ENCODE measurements at places on chromosomes 12 and 14.

DNA sequence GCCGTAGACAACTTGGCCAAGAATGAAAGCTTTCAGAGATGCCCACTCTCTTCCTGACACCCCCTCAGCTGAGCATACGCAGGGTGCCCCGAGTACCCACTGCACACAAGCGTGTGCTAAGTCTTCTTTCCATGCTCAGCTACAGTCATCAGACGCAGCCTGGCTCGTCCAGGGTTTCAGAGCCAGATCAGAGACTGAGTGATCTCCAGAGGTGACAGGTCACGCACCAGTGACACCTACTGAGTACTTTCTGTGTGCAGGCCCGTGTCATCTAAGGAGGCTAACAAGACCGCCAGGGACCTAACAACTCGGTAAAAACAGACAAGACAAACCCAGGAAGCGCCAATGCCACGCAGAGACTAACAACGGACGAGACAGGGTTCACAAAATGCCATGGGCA is 25.1 kb downstream of the STX2 start:
- no peak for DNase-seq

DNA sequence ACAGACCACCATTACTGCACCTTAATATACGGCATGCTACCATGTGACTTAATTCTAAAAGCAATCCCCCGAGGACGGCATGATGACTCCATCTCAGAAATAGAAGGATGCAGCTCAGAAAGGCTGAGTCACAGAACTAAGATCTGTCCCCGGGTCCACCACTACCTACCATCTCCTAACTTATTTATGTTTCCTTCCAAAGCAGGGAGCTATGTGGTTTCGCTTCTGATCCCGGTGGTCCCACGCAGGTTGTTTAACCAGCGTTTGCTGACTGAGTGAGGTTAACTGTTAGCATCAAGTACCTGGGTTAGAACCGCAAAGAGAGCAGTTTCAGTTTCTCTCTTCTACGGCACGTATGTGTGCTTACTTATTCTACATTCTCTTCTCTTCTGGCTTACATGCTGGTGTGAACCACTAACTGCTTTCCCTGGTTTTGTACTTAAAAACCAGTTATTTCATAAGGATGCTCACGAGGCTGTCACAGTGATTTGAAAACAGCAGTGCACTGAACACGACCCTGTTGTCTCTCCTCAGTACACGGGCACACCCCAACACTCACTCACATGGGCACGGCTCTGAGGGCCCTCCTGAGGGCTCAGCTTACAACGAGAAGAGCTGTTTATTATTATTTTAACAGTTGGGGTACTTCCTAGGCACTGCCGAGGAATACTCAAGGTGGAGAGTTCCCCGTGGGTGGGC is 66.7 kb downstream of the CCDC88C start:
- no peak for DNase-seq

GRCh38 chr14:24392325-24393091 is 6.3 kb upstream of the NYNRIN start:
- DNase-seq, result no peak

DNA sequence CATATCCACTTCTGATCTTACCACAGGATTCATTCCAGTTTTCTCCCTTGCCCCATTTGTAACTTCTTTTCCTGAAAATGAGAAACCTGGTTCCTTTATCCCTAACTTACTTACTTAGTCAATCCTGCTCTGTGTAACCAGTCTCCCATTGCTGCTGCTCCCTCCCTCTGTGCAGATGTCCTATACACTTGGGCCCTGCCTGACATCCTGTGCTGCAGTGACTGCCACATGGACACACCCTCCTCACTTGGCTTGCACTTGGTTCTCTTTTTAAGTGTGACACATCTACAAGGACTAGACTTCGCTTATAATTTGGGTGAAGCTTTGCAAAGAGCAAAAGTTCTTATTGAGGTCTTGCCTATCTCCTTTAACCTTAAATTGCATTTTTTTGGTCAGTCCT is 51.4 kb downstream of the FGD4 start:
- DNase-seq, result no peak

DNA sequence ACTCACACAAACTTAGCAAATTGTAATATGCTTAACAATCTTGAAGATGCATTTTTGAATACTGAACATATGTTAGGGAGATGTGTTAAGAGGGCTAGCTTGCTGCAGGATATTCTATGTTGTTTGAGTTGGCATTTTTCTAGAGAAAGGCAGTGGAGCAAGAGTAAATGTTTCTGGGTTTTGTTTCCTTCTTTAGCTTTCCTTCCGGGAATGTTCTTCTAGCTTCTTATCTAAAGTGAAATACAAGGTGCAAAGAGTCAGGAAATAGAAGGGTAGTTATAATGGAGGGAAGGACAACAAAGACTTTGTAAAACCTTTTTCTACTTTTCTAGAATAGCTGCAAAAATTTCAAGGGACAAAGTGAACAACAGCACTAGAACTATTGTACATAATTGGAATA is 77.6 kb upstream of the KCNH3 start:
- DNase-seq, result no peak

GRCh38 chr12:38653650-38654049 is 251.7 kb downstream of the CPNE8 start:
- DNase-seq, result no peak

DNA sequence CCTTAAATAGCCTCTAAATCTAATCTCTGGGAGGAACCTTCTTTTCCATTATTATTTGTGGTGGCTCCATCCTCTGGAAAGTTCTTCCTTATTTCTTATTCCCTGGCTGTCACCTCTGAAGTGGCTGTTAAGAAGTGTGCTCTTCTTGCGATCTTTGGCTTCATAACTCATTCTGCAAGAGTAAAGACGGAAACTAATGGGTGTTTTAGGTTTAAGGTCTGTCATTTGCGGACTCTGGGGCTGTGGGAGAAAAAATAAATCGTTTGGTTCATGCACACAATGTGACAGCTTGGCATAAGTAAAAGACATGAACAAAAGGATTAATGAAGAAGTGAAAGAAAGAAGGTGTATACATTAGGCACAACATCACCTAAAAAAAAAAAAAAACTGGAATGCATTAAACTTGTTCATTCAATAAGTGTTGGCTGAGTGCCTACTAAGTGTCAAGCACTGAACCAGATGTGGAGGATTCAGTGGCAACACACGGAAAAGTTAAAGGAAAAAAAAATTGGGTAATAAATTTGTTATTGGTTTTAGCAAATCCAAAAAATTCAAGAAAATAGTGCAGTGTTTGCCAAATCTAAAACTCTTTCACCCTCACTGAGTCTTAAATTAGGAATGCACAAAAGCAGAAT is 99.5 kb downstream of the ERGIC2 start:
- DNase-seq, result no peak

DNA sequence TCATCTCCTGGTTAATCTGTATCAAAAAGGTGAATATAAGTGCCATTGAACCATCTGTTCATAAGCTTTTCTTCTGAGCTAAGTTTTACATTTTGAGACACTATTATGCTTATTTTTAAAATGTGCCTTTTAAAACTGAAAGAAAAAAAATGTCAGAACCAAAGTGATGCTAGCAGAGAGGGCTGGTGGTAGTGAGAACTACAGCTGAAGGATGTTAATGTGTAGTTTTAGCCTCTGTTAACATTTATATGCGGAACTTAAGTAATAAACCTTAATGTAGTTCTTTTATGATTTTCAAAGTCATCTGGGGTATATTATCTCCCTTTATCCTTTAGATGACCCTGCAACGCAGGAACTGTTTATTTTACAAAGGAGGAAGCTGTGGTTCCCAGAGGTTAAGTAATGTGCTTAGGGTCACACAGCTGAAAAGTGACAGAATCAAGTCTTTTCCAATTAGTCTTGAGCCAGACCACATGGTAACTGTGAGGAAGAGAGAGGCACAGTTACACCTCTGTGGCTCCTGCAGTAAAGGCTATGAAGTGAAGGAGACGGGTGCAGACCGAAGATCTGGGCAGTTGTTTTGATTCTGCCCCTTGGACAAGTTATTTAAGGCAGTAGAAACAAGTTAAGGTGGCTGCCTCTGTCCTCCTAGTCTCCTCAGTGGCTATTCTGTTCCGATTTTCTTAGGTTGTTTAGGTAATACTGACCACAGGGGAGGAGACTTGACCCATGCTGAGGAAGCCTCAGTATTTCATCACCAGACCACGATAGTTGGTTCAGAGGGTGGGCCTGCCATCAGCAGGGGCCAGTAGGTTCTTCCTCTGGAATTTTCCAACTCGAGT is 23.9 kb downstream of the GNG2 start:
- DNase-seq, result no peak

- no peak for DNase-seq
Measured at GRCh38 chr12:113235976-113236375, 14.7 kb downstream of the TPCN1 start.

DNA sequence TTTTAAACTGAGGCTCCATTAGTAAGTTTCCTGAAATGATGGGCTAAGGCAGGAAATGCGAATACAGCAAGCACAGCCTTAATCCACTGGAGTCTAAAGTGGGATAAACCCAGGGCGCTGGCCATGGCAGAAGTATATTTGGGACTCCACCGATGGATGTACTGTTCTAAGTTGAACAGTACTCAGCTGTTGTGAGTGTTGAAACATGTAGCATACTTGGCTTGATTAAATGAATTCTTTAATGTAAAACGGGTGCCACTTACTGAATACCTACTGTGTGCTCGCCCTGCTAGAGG is 996 bp downstream of the SSPN start:
- DNase-seq, result no peak

DNA sequence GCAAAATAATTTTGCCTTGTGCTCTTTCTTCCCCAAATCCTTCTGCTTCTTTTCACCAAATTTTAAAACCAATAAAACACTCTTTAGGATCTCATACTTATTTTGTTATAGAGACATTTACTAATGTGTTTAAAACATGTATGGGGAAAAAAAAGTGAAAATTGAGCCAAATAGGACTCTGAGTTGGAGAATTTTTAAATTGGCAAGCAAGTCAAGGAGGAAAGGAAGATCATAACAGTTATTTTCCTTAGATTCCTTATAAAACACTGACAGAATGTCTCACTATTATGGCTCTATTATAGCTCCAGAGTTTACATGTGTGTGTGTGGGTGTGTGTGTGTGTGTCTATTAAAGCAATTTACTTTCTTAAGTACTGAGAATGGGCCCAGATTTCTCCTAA is 220.5 kb downstream of the SLC6A15 start:
- DNase-seq, result no peak

GRCh38 chr14:23523229-23524016 is 28.1 kb downstream of the ZFHX2 start:
- no peak for DNase-seq

DNA sequence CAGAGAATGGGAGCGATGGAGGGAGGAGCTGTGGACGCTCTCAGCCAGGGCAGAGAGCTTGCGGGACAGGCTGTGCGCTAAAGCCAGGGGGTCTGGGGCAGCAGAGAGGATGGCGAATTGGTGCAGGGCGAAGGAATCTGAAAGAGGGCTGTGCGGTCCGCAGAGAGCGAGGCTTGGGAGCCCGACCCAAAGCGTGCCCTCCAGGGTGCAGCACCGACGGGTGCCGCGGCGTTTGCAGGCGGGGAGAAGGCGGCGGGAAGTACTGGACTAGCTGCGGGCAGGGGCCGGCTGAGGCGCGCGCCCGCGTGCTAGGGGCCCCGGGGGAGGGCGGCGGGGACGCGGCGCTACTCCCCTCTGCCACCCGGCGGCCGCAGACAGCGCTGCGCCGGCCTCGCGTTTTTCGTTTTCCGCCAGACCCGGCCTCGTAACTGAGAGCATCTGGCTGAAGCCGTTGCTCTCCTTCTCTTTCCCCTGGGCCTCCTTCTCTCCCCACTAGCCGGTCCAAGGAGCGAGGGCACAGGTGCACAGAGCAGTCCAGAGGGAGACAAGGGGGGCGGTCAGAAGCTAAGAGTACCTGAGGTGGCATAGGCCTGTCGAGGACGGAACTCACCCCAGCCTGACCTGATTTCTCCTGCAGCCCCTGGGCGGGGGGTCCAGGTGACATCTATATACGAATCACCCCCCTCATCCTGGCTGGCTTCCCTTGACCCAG is 24.9 kb downstream of the SLC6A12 start:
- DNase-seq, result no peak

- no peak for DNase-seq
Measured at GRCh38 chr14:23071921-23072539, 14.7 kb upstream of the CDH24 start.

- DNase-seq, result no peak
Measured at GRCh38 chr14:73759183-73759713, 45.1 kb upstream of the PNMA1 start.

GRCh38 chr14:44531658-44532057 is 24.6 kb upstream of the FSCB start:
- DNase-seq, result no peak

- DNase-seq, result no peak
Measured at GRCh38 chr14:22280497-22281316, 308.3 kb downstream of the DAD1 start.

- no peak for DNase-seq
Measured at GRCh38 chr14:102097441-102098135, 10.7 kb upstream of the HSP90AA1 start.

DNA sequence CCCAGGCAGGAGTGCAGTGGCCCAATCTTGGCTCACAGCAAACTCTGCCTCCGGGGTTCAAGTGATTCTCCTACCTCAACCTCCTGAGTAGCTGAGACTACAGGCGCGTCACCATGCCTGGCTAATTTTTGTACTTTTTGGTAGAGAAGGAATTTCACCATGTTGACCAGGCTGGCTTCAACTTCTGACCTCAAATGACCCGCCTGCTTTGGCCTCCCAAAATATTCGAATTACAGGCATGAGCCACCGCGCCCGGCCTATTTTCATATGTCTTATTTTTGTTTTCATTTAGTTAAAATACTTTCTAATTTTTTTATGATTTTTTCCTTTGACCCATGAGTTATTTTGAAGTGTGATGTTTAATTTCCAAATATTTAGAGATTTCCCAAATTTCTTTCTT is 143.6 kb upstream of the VRK1 start:
- no peak for DNase-seq

- no peak for DNase-seq
Measured at GRCh38 chr14:103085106-103086091, 1.4 kb downstream of the LBHD2 start.

GRCh38 chr12:66103016-66103913 is 27.3 kb downstream of the LLPH start:
- no peak for DNase-seq

DNA sequence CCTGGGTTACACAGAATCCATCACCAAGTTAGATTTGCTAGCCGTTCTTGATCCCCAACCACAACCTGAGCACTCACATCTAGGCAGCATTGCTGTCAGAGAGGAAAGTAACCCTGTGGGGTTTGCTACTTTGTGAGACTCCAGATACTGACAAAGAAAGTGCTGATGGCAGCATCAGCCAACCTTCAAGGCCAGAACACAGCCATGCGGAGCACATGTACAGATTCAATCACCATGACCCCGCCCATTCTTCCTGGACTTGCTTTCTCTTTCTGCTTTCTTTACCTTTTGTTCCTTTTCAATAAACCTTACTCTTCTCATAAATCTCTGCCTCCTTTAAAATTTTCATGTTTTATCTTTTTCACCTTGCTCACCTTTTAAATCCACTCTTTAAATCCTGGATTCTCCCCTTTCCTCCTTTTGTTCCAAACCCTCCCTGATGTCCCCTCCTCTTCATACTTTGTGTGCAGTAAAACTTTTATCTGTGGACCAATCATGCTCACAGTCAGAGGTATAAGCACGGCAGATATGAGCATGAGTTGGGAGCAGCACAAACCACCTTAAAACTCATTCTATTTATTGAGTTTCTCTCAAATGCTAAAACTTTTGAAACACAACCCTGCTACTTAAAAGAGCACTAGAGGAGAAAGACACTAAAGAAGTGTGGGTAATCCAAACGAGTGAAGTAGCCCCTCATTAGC is 21.9 kb upstream of the CERS5 start:
- no peak for DNase-seq
